AG20443 (cell line): ENCODE measurements at places on chromosomes 1 and 21.

DNA sequence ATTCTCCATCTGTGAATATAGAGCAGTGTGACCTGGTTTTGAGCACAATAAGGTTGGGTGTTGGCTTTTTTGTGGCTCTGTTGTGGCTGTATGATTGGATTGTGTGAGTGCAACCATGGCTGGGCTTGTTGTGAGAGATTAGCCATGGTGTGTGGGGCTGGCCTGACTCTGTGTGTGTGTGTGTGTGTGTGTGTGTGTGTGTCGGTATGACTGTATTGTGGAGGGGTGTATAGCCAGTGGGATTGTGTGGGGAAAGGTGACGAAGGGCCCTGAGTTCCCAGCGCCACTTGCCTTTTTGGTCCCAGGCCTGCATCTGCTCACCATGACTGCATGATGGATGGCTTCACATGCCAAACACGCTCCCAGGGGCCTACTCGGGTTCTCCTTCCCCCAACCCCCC lies 5.9 kb upstream of the SLC6A9 start:
- DNase-seq: no peak

DNA sequence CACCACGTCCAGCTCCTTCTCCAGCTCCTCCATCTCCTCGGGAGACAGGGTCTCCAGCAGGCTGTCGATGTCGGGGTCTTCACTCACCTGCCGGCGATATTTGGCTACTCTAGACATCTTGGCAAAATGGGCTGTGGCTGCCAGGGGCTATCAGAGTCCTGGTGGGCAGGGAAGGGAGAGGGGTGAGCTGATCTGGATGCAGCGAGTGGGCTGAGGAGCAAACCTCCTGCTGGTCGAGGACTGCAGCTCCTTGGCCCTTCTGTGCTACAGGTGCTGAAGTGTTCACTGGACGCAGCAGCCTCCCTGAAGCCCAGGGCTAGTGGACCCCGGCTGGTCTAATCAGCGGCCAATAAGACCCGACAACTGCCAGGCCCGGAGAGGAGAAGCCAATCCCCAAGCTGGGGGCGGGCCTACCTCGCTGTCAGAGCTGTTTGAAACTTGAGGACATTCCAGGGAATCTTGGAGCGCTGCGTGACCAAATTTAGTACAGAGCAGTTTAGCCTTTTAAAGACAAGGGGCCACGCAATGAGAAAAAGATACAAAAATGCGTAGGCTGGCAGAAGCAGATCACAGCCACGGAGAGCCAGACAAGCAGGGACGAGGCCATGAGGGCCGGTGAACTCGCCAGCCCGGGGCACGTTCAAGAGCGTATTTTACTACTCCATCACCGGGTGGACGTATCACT lies at the start of gene LMOD1:
TSS of gene LMOD1 (minus strand) at position 325 of the 685 bp plus-strand sequence. CDS start at position 117, 208 bp downstream.
- DNase-seq: peak; percentile 93

DNA sequence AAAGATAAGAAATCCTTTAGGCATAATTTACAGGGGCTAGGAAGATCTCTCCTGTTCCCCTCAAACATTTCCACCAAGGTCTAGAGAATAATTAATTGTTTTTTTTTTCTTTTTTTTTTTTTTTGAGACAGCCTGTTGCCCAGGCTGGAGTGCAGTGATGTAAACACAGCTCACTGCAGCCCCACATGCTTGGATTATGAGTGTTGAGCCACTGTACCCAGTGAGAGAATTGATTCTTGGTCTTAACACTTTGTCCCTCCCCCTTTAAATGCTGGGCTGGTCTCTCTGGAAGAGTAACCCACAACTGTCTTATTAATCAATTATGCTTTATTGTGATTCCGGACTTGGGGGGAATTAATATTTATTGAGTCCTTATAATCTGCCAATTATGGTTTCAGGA lies 33.4 kb downstream of the ATF3 start:
- no peak for DNase-seq

DNA sequence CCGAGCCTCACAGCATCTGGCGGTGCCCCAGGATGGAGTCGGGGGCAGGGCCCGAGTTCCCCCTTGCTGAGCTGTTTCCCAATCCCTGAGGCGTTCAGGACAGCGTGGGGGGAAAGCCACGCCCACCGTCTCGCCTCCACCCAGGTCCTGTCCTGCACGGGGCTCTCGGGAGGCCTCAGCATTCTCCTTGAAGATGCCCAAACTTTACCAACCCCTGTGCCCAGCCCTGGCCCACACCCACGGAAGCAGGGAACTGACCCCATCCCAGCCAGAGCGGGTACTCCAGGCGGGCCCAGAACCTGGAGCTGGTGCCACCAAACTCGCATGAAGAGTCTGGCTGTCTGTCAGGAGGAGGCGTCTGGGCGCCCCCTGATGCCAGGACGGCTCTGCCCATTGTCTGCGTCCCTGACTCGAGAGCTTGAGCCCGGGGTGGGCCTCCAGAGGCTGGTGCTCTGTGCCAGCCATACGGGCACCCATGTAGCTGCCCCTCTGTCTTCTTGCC lies 35.3 kb upstream of the POFUT2 start:
- DNase-seq: peak; percentile 78

DNA sequence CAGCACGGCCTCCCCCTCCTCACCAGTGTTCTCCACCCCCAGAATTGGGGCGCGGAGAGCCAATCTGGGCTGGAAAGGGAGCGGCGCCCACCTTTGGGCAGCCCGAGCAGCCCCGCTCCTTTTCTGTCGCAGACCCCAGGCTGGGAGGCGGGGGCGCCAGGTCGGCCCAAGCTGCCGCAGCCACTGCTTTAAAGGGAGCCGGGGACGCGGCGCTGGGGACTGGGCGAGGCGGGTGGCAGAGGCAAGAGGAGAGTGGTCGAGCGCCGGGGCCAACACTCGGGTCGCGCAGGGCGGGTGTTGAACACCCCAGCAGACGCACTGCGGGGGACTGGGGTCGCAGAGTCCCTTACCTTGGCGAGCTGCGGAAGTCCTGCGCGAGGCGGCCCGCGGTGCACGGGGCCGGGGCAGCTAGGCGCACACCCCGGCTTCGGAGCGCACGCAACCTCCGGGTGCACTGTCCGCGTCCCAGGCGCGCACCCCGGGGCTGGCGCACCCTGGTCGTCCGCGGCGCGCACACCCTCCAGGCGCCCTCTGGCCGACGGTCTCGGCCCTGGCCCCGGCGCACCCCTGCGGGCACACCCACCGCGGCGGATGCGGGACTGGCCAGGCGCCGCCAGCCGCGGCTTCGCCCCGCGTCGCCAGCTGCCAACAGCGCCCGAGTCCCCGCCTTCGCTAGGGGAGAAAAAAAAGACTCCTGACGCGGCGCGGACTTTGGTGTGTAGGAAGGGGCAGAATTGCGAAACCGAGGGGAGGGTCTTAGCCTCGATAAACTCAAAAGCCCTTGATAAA lies at the start of gene KANK4:
TSS of gene KANK4 (minus strand) at position 679 of the 789 bp plus-strand sequence. CDS start 37,870 bp downstream, outside the sequence.
- DNase-seq: peak; percentile 54

DNA sequence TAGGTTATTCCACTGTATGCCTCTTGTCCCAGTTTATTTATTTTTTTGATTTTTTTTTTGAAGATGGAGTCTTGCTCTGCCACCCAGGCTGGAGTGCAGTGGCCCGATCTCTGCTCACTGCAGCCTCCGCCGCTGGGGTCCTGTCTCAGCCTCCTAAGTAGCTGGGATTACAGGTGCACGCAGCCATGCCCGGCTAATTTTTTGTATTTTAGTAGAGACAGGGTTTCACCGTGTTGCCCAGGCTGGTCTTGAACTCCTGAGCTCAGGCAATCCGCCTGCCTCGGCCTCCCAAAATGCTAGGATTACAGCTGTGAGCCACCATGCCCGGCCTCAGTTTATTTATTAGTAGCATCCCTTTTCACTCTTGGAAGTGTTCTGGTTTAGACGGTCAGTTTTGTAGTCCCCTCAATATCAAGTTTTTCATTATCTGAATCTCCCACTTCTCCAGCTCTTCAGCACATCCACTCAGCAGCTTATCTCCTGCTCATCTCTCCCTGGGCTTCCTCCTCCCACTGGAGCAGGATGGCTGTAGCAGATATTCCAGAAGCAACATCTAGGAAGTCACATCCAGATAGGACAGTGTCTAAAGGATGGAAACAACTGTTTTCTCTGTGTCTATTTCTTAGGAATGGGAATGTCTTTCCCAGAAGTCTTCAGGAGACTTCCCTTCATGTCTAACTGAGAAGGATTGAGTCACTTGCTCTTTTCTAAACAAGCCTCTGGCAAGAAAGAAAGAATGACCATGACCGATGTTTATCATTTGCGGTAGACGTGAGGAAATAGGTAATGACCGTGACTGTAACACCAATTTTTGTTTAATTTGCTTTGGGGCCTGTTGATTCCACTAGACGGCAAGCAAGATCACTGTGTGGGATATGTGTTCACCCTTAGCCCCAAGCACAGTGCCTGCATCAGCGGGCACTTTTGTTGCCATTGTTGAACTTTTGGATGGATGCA lies 14.4 kb downstream of the CCDC190 start:
- peak; percentile 18 for DNase-seq

- DNase-seq: no peak
Observed at GRCh38 chr1:85484264-85484663, 19.3 kb upstream of the DDAH1 start.

DNA sequence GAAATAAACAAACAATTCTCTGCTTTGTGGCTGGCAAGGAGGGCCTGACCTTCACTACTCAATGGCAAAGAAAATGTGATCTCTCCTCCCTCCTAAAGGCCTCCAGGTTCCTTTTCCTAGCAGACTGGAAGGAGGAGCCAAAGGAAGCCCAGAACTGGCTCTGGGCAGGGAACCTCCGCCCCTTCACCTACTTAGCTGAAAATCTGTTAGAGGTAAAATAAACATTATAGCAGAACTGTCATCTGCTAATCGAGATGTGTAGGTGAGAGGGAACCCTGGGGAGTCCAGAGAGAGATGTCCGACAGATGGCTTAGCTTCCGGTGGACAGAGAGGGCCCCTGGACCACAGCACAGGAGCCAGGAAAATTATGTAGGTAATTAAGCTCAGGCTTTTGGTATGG lies 75.2 kb upstream of the KCNA3 start:
- no peak for DNase-seq

DNA sequence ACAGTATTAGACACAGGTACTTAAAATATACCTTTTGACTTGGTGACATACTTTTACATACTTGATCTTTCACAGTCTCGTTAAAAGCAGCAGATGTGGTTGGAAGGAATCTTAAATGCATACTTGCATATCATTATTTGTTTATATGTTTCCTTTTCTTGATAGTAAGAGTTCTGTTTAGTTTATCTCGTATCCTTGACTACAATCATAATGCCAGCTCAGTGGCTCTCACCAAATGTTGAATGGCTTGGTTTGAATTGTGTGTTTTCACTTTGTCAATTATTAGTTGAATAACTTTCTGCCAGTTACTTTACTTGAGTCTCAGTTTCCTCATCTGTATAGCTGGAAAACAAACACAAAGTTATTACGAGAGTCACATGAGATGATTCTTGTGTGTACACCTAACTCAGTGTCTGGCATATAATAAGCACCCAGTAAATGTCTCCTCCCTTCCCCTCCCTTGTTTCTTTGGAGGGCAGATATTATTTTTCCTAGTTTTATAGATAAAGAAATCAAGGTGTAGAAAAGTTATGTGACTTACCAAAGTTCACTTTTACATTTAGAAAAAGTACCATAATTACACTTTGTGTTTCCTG lies 131.6 kb upstream of the IVNS1ABP start:
- no peak for DNase-seq

DNA sequence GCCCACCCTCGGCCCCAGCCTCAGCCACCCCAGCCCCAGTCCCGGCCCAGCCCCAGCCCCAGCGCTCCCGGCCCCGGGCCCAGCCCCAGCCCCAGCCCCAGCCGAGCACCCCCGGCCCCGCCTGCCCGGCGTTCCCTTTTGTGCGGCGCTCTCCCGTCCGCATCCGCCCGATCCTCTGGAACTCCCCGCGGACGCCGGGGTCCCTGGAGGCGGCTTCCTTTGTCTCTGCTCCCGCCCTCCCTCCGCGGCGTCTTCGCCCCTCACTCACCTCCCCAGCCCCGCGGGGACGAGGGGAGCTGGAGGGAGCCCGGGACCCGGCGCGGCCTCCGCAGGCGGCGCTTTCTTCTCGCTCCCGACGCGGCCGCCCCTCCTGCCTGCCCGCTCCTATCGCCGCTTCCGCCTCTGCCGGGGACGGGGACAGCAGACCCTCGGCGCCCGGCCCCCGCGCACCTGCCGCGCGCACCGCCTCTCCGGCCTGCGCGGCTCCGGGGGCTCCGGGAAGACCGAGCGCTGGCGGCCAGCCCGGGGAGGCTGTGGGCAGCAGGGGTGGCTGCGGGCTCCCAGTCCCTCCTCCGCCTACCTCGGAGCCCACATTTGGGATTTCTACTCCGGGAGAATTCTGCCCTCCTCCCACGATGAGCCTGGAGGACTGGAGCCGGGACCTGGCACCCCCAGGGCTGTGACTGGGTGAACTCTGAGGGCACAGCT lies 14.0 kb downstream of the AGRN start:
- no peak for DNase-seq

GRCh38 chr1:1250786-1251284 lies 4.3 kb upstream of the C1QTNF12 start:
- no peak for DNase-seq

- peak; percentile 95 for DNase-seq
Observed at GRCh38 chr1:20633190-20634064, at the start of gene PINK1. TSS of gene PINK1 (plus strand) at chr1:20633458. CDS start at chr1:20633549, 91 bp downstream.

DNA sequence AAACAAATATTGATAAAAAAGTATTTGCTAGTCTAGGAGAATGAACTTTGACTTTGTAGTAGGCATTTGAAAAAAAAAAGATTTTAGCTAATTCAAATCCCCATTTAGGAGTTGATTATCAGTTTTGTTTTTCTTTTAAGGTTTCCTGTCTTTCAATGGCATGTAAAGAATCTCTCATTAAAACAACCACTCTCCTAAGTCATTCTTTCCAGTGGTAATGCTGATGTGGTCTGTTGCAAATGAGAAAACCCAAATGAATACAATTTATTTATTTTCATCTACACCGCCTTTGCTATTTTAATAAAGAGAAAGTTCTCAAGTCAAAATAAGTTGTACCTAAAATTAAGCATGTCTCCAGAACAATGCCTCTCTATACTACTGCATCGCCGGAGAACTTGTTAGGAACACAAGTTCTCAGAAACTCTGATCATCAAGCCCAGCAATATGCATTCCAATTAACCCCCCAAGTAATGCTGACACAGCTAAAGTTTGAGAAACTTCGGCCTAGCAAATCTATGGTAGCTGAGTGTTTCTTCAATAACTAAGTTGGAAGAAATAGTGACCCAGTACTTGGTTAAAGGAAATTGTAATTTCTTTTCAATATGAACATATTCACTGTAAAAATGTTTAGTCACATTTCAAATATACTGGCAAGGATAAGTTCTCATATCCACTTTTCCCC lies 255.1 kb downstream of the PTPRC start:
- no peak for DNase-seq
